ENCODE measurements at places on chromosomes 5 and 9.

DNA sequence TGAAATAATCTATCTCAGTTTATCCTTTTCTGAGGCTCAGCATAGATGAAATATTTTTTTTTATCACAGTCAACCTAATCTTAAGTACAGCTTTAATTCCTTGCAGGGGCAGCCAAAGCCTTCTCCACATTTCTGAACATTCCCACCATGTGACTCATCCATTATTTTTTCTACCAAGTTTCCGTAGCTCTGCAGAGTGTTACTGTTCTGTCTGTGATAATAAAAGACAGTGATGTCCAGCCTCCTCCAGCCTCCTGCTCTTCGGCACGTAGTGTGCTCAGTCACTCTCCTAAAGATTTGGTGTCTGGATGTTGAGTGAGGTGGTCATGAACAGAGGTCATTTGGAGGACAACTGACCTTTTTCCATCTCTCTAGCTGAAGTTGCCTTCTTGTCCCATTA, 338.1 kb upstream of the ADAMTS16 start:
- no peak for DNase-seq

DNA sequence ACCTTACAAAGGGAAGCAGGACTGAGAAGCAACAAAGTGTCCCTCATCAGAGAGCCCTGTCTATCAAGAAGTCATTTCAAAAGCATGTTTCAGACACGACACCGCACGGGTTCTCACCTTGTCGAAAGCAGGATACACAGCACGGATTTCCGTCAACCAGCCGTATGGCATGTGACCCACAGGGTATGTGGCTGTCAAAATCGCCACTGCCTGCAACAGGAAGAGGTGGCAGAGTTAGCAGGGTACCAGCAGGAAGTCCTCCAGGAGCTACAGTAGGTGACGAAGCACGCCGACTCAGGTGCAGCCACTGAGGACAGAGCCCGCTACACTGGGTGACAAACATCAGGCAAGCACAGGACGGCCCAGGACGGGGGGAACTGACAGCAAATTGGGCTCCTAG, 81.2 kb downstream of the OTULIN start:
- DNase-seq, result no peak

- DNase-seq, result no peak
Measured at GRCh38 chr9:120608421-120608820, 28.5 kb upstream of the CDK5RAP2 start.

DNA sequence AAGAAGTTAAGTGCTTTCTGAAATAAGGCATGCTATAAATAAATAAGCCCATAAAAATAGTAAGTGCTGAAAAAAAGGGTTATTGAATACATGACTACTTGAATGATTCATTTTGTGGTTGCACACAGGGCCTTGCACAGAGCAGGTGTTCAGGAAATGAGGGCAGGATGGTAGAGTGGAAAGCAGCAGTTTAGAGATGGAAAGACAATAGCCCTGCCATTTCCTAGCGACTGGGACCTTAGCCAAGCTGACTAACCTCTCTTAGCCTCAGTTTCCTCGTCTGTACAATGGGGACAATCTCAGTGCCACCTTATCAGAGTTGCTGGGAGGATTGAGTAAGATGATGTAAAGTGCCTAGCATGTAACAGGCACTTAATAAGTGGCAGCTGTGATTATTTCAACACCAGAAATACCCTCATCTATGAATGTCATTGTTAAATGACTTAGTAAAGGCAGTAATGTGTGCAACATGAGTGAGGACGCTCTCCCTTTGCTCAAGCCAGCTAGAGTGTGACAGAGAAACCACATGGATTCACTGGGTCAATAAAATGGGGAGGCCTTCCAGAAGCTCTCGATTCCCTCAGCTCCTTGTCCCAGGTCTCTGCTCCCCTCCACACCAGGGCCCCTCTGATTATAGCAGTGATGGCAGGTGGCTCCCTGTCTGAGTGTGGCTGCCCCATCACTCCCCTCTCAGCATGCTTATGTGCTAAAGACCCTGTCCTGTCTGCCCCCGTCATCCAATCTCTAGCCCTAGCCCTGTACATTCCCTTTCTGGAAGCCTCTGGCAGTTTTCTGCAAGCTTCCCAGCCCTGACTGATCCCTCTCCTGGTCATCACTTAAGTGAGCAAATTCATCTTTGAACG, 16.0 kb upstream of the PHF19 start:
- DNase-seq, result no peak

DNA sequence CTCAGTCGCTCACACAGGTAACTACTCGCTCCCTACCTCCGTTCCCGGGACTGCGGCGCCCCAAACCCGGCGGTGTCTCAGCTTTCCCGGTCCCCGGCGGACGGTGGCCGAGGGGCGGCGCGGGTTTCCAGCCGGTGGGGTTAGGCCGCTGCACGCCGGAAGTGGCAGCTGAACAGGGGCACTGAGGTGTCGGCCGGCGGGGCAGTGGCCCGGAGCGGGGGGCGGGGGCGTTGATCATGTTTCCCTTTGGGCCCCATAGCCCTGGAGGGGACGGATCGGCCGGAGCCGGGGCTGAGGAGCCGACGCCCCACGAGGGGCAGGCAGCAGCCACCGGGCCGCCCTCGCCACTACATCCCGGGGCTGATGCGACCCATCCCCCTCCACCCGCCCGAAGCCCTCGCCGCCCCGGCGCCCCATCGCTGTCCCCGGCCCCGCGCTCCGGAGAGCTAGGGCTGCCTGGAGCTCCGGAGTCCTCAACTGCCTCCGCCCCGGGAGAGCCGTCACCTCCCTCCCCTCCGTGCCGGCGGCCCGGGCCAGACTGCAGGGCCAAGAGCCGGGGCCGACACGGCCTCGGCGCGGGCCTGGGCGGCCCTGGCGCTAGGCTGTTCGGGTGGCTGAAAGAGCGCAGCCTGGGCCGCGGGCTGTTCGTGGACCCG, at the start of gene DCAF10:
Gene DCAF10 (plus strand): TSS at position 167 of the 656 bp plus-strand sequence. CDS start 70 bp downstream, at position 237.
- peak; percentile 88 for DNase-seq

DNA sequence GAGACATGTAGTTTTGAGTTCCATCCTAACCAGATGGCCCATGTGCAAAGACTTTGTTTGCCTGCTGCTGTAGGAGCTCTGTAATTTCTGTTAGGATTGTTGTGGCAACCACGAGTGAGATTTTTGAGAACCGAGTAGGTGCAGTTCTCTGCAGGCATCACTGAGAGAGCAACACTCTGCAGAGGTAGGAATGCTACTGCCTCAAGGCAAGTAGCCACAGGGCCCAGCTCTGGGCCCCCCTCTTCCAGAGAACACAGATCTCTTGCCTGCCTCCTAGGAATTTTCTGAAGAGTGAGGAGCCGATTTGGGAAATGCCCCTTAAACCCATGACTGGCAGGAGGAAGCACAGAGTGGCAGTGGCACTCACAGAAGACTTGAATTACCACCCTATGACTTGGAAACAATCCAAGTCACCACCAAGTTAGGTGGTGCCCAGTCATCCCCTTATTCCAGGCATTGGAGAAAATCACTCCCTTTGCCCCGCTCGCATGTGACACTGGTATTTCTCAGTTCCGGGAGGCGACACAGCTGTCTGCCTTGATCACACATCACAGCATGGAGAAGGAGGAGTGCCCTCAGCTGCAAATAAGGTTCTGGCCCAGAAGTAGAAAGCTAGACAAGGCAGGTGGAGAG, 52.5 kb upstream of the SLC2A8 start:
- no peak for DNase-seq

DNA sequence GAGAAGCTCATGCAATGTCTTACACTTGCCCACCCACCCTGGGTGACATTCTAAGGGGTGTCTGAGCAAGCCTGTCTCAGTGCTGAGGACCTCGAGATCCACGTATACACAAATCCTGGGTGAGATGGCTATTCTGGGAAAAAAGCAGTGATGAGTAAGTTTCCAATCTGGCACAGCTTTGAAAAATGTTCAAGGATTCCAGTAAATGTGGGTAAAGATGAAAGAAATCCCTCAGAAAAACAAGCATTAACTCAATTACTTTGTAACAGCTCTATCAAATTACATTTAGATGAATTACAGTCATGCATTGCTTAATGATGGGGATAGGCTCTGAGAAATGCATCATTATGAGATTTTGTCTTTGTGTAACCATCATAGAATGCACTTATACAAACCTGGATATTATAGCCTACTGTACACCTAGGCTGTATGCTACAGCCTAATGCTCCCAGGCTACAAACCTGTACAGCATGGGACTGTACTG, 26.9 kb downstream of the GOLM1 start:
- no peak for DNase-seq

DNA sequence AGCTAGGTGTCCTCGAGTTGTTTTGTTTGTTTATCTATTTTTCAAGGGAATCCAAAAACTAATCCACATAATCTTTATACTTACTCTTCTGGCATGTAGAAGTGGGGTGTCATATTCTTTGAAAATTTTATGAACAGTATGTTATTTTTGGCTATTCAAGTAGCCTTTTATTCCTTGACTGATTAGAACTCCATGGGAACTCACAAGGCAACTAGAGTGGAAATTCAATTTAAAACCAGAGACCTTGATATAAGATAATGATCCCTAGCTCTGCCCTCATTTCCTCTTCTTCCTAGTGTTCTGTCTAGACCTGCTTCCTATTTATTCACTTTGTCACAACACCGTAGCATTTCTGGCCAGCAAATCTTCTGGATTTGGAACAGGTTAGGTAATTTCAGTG, 1123.7 kb upstream of the C9orf72 start:
- no peak for DNase-seq

GRCh38 chr5:87191645-87192044, 76.0 kb upstream of the RASA1 start:
- DNase-seq, result no peak

DNA sequence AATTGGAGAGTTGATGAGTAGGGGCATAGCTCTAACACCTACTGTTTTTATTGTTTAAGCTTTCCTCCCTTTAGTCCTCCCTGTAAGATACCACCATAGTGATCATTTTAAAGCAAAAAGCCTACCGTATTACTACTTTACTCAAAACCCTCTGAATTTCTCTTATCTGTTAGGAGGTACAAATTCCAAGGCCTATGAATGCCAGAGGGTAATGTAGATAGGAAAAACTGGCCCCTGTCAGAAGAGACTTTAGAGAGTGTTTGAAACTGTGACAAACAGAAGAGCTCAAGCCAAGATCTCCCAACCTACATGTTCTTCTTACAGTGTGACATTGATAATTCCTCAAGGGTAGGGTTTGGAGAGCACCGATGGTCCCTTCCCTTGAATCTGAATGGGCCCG, 7.2 kb upstream of the SLC44A1 start:
- no peak for DNase-seq

GRCh38 chr5:31823472-31823871, 184.5 kb downstream of the PDZD2 start:
- DNase-seq, result no peak

DNA sequence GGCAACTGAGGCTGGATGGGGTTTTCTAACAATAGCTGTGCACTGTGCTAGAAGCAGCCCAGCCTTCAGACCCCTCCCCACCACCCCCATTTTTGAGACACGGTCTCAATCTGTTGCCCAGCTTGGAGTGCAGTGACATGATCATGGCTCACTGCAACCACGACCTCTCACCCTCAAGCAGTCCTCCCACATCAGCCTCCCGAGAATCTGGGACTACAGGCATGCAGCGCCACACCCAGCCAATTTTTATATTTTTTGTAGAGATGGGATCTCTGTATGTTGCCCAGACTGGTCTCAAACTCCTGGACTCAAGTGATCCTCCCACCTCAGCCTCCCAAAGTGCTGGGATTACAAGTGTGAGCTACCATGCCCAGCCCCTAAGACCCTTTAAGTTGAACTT, 182.5 kb downstream of the DRD1 start:
- no peak for DNase-seq

- DNase-seq, result peak; percentile 3
Measured at GRCh38 chr5:13478831-13479465, 465.5 kb downstream of the DNAH5 start.

DNA sequence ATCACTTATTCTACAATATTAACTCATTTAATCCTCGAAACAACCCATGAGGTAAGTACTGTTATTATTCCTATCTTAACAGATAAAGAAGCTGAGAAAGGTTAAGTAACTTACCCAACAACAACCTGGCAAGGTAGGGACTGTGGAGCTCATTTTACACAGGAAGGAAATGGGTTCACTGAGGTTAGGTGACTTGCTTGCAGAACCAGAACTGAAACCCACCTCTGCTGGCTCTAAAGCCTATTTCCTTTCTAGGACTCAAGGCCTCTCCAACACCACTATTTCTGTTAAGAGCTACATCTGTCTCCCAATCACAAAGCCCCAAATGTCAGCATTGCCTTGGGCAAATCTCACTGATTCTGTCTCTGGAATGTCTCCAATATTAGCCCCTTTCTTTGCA, 38.9 kb upstream of the IFNK start:
- no peak for DNase-seq

GRCh38 chr5:150142959-150143349, 12.7 kb downstream of the PDGFRB start:
- DNase-seq, result no peak

GRCh38 chr5:143434261-143435209, 31.0 kb upstream of the NR3C1 start:
- no peak for DNase-seq

DNA sequence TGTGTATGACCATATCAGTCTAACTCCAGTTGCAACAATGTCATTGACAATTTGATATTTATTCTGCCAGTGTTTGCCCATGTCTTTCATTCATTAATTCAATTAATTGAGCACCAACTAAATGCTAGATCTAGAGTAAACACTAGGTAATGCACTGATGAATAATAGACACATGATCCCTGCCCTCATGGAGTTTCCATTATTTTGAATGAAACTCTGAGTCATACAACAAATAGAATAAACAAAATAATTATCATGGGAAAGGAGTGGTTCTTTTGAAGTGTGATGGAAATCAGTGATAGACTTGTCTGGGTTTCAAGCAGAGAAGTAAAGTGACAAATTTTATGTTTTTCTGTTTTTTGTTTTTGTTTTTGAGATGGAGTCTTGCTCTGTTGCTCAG, 4.6 kb downstream of the ARHGEF37 start:
- no peak for DNase-seq

GRCh38 chr5:72543811-72544210, 36.6 kb upstream of the ZNF366 start:
- no peak for DNase-seq

DNA sequence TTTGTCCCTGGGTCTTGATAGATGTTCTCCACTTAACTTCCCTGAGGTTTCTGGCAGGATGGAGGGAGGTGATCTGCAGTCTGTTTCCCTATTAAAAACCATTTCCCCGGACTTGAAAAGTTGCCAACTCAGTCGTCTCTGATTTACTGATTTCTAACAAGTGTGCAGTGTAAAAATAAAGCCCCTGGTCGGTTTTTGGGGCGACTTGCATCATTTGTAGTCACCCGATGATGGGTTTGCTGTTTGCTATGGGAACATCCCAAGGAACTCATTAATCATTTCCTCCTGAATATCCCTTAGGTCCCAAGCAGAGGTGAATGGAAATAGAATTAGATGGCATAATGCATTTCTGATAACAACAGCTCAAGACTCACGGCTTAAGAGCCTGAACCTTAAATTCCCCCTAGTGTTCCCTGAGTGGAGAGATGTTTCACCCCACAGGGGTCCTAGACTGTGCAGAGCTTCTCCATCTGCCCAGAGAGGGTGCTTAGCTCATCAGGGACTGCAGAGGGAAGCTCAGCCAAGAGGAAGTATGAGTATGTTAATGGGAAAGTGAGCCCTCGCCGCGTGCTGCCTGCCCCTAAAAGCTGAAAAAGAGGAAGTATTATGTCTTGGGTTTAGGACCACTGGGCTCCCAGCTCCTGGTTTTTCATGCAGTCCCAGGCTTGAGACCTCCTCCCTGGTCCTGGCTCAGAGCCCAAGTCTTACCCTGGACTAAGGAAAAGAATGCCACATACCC, 115.1 kb upstream of the DAP start:
- no peak for DNase-seq

- DNase-seq, result no peak
Measured at GRCh38 chr5:57437976-57438805, 44.4 kb downstream of the ACTBL2 start.

- no peak for DNase-seq
Measured at GRCh38 chr5:114101153-114101552, 260.7 kb upstream of the KCNN2 start.

GRCh38 chr5:95557841-95558240, 2.9 kb downstream of the ARSK start:
- DNase-seq, result no peak

All from mucosa of descending colon (tissue), 3 donors.